ENCODE measurements at places on chromosomes 7 and 10.

GRCh38 chr7:30359957-30360356, 75.6 kb downstream of the ZNRF2 start:
- no peak for DNase-seq

DNA sequence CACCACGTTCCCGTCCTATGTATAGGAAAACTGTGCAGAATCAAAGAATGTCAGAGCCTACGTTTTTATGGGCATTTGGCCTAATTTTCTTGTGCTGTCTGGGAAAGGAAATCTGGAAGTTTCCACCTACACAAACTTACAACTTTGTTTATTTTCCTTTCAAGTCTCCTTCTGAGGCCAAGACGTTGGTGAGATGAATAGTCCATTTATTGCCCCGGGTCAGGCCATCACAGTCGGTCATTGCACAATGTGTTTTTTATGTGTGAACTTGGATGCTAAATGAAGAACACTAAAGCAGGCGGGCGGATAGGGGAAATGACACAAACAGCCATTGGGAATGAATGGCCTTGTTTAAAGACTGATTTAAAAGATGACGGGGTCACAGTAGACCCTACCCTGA, 38.6 kb downstream of the TRIL start:
- DNase-seq: no peak

DNA sequence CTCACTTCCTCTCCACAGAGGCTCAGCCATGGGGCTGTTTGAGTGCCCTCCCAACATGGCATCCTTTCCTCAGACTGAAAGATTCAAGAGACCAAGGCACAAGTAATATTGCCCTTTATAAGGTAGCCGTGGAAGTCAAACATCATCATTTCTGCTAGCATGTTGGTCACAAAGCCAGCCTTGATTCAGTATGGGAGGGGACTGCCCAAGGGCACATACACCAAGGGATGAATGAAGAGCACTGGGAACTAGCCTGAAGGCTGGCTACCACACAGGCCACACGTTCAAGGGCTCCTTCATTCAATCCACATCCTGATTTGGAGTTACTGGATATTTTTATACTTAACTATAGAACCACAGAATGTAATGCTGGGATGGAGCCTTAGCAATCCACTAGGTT, 39.3 kb downstream of the CPVL start:
- no peak for DNase-seq

DNA sequence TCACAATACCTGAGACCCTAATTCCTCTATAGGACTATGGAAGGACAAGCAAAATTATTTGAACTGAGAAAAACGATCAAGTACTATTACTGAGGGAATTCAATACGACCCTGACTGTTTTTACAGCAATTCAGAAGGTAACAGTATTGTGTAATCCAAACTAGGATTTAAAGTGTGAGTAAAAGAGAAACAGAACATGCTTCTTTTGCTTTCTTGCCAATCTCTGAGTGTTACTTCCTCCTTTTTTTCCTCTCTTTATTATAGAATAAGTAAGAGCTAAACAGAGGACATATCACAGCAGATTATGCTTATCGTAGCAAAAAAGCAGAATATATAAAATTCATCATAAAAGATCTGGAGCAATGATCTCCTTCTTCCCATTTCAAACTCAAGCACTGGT, 292.1 kb downstream of the THSD7A start:
- no peak for DNase-seq

DNA sequence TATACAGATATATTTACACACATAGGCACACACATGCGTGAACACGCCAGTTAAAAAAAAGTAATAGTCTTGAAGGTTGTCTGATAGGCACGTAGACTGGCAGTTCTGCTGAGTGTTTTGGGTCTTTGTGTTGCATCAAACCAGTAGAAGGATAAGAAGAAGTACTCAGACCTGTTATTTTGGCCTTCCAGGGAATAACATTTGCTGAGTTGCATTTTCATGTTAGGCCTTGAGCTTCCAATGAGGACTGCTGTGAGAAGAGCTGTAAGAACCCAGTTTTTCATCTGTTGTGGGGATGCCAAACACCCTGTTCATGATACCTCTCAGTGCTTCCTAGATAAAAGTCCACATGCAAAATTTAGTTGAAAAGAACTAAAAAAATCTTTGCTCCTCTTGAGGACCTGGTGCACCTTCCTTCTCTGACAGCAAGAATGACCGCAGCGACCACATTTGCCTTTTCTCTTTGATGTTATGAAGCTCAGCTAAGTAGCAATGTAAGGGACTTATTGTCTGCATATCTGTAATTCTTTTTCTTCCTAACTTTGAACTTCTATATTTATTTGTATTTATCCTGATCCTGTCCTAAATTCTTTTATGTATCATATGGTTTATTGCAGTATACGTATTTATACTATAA, 27.2 kb downstream of the HIPK2 start:
- DNase-seq: no peak

- no peak for DNase-seq
These were observed 67.6 kb downstream of the STK17A start for GRCh38 chr7:43650457-43651052.

DNA sequence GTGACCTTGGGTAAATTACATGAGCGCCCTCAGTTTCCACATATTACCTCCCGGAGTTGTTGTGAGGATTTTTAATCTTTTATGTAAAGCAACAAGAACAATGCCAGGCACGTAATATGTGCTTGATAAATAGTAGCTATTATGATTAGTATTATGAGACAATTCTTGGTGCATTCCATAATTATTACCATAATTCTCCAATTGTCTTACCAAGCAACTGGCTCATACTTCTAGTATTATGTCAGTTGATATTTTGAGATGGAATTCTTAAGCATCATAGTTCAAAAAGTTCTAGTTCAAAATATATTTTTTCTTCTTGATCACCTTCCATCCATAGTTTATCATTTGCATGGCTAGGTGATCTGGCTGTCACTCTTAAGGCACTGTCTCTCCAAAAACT, 259.0 kb downstream of the BBS9 start:
- no peak for DNase-seq

Measured in stimulated activated naive CD4-positive, alpha-beta T cell treated with Interleukin-2 at 50 U/mL for 16 hours (primary cell).